ENCODE measurements at places on chromosomes 12 and 14. TPM values are rescaled to one million over a fixed set of nuclear protein-coding genes. Genes with fewer than 3 reads are reported as not detected.

DNA sequence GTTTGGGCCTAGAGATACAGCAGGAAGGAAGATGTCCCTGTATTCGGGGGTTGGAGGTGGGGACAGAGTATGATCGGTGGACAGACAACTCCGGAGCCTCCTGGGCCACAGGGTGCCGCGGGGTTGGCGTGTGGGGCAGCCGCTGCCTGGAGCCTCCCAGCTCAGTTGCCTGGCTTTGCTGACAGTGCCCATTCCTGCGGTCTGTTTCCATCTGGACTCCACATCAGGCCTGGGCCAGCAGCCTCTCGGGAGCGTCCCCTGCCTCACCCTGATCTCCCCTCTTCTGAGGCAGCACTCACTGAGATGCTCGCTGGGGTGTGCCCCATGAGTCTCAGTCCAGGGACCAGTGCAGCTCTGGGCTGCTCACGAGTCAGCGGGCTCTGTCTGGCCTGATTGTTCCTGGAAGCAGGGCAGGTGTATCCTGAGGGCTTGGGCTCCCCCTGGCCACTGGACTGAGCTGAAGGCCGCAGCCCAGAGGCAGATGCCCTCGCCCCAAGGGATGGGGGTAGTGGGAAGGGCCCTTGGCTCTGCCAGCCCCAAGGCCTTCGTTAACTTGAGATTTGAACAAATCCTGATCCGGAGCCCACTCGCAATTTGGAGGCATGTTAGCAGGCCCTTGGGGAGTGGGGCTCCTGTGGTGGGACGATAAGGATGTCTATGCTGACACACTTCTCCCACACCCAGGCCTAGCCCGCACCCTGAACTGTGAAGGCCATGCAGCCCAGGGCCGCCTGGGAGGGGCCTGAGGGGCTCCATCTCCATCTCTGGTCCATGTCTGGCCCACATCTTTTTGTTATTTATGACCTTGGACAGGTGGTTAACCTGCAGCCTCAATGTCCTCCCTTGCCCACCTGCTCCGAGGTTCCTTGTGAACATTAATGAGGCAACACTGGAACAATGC is 7.5 kb downstream of the HIP1R start:
- no peak for DNase-seq

DNA sequence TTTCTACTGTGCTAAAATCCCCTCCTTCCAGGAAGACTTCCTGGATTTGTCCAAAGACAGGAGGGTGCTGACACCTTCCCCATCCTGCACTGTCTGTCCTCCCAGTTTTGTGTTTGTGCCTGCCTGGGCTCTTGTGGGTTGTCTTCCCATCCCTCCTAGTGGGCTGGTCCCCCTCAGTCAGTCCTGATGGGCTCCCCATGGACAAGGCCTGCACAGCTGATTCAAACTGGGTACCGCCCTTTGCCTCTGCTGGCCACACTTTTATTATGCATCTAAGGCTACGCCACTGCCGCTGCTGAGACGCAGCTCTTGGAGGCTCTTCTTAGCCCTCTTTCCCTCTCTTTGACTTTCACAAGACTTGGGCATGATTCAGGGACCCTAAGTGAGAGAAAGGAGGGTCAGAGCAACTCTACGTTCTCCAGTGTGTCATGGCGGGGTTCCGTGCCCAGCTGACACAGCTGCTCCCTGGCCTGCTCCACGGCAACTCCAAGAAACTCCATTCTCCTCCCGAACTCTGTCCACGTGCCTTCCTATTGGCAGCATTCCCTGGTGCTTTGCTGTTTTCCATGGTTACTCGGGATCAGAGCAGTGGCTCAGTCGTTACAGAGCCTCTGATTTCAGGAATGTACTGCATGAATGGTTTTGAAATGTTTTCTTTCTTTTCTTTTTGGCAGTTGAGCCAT is 3.8 kb upstream of the KRT85 start:
- no peak for DNase-seq

DNA sequence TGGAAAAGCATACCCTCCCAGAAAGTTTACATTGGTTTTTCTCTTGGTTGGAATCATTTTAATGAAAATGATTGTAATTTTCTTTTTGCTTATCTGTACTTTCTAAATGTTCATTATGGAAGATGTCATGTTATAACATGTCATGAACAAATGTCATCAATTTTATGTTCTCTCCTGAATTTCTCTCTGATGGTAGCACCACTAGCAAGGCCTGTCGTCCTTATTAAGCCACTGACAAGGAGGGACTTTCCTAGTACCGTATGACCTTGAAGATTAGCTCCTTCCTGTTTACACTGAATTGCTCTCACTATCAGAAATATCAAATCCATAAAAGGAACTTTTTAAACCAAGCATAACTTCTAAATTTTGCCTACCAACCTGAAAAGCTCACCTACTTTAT is 99.0 kb downstream of the ESR2 start:
- DNase-seq: no peak

- no peak for DNase-seq
Measured at GRCh38 chr12:8658346-8658745, 4.3 kb downstream of the MFAP5 start.

DNA sequence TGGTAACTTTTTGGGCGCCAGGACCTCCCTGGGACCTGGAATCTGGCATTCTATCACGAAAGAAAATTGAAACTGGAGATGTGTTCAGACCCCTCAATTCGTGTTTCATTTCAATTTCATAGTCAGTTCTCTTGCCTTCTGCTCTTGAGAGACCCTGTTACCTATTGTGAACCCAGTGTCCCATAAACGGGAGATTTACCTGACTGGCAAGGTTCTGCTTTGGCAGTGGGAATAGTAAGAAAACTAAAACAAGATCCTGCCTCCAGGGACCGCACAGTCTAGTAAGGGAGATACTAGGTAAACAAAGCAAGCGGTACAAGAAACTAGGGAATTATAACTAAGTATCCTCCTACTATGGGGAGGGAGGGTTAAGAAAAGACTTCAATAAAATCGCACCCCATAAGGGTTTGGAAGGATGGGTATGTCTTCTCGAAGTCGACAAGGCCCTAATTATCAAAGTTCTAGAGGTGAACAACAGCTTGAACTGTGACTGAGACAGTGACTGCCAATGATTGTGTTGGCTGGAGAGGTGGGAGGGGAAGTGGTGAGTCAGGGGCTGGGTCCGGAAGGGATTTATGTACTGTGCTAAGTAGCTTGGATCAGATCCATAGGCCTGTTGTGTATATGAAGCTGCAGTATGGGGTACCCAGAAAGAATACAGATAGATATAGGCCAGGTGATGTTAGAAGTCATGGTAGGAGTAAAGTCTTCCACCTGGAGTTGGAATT is 754 bp downstream of the ACSS3 start:
- DNase-seq: peak; percentile 61

DNA sequence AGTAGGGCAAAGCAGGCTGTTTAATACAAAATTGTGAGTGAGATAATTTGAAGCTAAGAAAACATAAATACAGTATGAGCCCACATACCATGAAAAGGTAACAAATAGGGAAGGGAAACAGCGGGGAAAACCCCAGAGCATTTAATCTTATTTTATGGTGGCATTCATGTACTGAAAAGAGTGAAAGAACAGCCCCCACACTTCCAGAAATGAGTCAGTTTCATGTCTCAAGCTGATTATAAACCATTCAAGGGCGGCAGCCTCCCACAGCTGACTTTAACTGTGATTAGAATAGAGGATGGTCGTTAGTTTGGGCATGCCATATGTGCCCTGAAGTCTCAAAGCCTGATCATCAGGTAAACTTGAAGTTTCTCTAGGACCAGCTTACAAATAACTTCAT is 64.5 kb downstream of the FOXG1 start:
- DNase-seq: no peak

GRCh38 chr12:48160046-48160445 is 2.7 kb upstream of the ASB8 start:
- DNase-seq: no peak

DNA sequence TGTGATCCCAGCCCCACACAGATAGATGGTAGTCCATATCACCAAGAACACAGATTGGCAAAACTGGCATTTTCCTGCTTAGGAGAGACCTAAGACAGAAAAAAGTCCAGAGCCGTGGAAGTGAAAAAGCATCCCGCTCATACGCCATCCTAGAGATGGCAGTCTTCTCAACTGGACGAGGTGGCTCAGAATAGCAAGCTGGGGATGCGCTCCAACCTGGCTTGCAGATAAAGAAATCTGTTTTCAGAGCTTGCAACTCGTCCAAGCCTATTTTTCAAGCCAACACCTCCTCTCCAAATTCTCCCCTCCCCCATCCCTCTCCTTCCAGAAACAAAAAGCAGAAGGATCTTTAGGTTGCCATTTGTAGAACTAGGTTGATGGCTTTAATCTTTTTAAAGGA is 74.3 kb upstream of the OTX2 start:
- DNase-seq: no peak

The PMCH gene
- total RNA-seq: not detected

The SYCP3 gene
- not detected for total RNA-seq

The SCFD1 gene
- 89.1 TPM for total RNA-seq
